ENCODE measurements at places on chromosomes 7 and 10.
A peak's percentile ranks its signal among the peaks of the same experiment; 100 is the strongest.

GRCh38 chr10:49652421-49653272 lies 26.8 kb upstream of the C10orf53 start:
- no peak for DNase-seq

- no peak for DNase-seq
These were observed 717.2 kb downstream of the TNS3 start for GRCh38 chr7:46864716-46865115.

GRCh38 chr10:51886438-51887068 lies 187.2 kb upstream of the CSTF2T start:
- DNase-seq, result no peak

GRCh38 chr10:109862738-109863137 lies 60.6 kb downstream of the XPNPEP1 start:
- no peak for DNase-seq

- DNase-seq, result no peak
These were observed 3.4 kb downstream of the SDHAF3 start for GRCh38 chr7:97120713-97121457.

DNA sequence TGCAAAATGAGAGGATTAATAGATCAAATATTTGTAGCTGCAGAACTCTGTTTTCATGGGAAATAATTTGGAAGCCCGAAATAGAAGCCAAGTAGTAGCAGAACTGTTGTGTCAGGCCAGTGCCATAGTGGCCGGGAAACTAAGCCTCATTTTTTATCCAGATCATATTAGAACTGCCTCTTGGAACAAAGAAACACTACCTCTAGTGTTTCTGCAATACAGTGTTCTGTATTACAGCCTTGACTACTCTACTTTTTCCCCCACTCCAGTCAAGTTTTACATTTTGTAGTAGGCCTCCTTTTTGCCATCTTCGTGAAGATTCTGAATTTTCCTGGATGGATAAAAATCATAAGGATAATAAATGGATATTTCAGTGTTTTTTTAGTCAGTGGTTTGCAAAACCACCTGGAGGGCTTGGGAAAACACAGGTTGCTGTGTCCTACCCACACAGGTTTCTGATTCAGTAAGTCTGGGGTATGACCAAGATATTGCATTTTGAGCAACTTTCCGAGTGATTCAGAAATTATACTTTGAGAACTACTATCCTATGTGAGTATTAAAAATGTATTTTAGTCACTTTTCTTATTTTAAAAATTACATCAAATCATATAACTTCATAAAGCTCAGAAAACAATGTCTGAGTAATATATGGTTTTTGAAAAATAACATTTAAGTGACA lies 326.2 kb upstream of the KAT6B start:
- DNase-seq, result no peak

GRCh38 chr10:122338609-122339441 lies 35.7 kb upstream of the PLEKHA1 start:
- no peak for DNase-seq

DNA sequence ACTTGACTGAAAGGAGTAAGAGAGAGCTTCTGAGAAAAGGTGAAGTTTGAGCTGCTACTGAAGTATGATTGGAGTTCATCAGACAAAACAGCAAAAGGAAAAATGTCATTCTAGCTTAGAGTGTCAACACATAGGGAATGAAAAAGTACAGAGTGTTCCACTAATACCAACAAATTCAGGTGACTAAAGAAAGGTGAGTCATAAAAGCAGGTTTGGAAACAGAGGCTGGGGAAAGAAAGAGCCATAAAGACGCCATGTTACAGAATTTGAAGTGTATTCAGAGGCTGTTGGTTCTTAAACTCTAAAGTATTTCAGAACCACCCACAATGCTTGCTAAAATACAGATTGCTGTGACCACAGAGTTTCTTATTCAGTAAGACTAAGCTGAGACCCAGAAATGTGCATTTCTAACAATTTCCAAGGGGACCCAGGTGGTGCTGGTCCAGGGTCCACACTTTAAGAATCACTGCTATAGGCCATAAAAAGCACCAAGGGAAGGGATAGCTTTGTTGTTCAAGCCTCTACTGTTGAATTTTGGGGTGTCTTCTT lies 143.1 kb downstream of the ELAPOR2 start:
- DNase-seq, result no peak

- no peak for DNase-seq
These were observed 271.3 kb downstream of the TYW1 start for GRCh38 chr7:67267914-67268313.

GRCh38 chr10:108358912-108359311 lies 1194.4 kb upstream of the SORCS1 start:
- peak; percentile 74 for DNase-seq

GRCh38 chr7:17495655-17496394 lies 197.4 kb downstream of the AHR start:
- no peak for DNase-seq

- no peak for DNase-seq
These were observed 3.2 kb downstream of the SPOCK2 start for GRCh38 chr10:72085166-72085565.

DNA sequence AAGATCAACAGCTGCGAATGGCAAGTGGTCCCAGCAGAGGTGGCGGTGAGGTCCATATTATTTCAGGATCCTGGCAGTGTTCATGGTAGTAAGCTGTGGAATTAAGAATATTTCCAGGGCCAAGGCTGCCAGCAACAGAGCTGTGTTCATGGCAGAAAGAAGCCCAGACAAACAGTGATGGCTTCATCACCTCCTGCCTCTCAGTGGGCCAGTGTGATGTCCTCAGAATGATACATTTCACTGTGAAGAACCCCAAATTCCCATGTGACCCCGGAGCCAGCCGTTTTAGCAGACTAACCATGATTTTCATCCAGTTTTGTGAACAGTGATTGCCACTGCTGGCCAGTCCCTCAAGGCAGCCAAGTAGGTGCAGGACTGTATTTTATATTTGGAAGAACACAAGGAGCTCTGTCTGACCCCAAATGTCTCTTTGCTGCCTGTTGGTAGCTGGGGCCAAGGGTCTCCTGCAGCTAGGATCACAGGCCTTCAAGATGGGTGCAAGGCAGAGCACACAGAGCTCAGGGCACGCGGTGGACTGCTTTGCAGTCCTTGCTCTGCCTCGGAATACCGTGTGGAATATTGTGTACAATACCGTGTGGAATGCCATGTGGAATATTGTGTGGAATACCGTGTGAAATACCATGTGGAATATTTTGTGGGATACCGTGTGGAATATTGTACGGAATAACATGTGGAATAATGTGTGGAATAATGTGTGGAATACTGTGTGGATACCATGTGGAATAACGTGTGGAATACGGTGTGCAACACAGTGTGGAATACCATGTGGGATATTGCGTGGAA lies 132.3 kb upstream of the CHST15 start:
- no peak for DNase-seq

- peak; percentile 17 for DNase-seq
These were observed 140.7 kb upstream of the CALCR start for GRCh38 chr7:93715234-93715633.

GRCh38 chr7:98130959-98131358 lies 24.3 kb downstream of the LMTK2 start:
- DNase-seq, result no peak

DNA sequence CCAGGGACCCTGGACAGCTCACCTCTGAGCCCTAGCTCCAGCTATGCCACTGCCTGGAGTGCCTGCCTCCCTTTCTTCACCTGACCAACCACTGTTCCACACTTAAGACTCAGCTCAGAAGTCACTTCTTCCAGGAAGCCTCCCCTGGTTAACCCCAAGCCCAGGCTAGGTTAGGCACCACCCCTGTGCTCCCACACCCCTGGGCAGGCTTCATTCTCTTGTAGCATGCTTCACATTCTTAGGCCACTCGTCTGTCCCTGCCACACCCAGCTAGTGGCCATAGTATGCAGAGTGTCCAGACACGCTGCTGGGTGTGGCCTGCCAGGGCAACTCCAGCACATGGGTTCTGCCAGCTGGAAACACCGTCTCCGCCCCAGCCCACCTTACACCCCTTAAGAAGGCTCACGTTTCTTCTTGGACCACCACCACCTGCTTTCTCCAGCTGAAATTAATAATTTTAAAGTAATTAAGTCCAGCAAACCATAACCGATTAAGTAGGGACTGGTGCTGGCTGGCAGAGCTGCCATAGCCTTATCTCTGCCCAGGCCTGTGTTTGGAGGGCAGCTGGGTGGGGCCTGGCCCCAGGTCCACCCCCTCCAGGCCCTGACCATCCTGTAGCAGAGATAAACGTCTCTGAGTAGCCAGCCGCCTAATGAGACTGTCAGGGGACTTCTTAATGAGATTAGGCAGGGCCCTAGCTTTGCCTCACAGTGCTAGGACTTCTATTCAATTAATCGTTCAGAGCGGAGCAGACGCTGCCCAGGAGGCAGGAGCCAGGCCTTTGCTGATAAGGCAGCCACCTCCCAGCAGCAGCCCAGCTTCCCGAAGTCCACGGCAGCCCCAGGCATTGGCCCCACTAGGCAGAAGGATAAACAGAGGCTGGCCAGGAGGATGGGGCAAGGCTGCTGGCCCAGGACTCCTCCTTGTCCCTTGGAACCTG lies 20.5 kb downstream of the GRID1 start:
- DNase-seq, result no peak

DNA sequence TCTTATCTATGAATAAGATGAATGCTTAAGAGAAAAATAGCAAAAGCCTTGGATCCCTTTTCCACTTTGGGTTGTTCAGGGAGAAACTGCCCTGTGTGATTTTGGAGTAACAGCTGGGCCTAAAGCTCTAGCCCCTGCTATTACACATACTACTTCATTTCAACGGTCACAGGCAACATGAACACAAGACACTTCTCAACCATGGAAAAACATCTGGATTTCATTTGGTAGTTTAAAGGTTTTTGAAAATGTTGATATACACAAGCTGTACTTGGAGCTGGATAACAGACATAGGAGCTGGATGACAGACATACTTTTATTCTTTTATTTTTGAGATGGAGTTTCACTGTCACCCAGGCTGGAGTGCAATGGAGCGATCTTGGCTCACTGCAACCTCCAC lies 2.7 kb upstream of the CHUK start:
- DNase-seq, result no peak

DNA sequence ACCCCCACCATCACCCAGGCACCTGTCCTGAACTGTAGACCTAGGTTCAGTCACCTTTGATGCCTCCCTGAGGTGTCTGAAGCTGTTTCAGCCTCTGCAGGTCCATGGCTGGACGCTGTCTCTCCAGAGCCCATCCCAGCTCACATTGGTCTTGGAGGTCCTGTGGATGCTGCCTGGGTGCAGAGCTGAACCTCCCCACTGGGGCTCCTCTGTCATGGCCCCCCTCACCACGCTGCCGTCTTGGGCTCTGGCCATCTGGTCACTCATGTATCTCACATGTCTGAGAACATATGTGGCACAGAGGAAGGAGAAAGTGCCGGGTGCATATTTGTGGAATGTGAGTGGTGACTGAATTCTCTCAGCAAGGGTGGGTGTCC lies 108.9 kb downstream of the NKX6-2 start:
- DNase-seq, result no peak

DNA sequence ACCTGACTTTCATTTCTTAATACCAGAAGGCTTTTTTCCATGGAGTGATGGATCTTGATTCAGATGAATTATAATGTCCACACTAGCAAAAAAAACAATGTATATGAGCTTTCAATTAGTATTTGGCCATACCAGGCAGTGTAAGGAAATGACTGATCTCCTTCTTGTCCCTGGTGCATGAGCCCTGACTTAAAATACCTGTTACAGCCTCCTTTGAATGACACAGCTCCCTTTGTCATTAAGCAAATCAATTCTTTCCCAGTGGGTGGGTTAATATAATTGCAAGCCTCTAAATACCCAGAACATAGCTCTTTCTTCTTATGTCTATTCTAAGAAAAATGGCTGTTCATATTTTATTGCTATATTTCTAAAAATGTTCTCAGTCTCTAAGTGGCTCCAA lies 164.7 kb downstream of the C1GALT1 start:
- DNase-seq, result no peak

DNA sequence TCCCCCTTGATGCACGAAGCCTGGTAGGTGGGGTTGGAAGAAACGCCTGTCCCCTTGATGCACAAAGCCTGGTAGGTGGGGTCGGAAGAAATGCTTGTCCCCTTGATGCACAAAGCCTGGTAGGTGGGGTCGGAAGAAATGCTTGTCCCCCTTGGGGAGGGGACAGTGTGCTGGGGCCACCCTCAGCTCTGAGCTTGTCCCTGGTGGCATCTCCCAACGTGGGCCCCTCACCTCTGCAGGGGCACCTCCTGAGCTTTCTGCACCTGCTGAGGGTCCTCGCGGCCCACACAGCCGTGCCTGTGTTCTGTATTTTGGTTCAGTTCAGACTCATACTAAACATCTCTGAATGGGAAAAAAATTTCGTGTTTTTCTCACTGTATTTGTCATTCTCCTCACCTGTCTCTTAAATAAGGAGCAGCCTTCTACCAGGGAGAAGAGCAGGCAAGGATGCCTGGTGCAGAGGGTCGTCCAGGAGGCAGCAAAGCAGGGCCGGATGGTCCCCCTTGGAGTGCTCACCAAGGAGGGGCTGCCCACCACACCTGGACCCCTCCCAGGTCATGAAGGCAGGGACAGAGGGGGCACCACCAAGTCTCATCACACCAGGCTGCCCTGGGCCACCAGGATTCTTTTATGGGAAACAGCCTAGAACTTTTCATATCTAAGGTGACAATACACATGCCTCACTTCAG lies 24.7 kb downstream of the VIPR2 start:
- DNase-seq, result no peak

DNA sequence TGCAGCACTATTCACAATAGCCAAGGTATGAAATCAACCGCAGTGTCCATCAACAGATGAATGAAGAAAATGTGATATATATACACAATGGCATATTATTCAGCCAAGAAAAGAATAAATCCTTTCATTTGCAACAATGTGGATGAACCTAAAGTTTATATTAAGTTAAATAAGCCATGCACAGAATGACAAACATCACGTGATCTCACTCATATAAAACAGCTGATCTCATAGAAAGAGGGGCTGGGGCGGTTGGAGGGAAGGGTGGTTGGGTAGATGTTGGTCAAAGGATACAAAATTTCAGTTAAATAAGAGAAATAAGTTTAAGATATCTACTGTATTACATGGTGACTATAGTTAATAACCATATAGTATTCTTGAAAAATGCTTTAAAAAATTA lies 502.1 kb downstream of the KCNMA1 start:
- DNase-seq, result no peak

GRCh38 chr7:46707973-46708372 lies 786.9 kb upstream of the IGFBP3 start:
- DNase-seq, result no peak

DNA sequence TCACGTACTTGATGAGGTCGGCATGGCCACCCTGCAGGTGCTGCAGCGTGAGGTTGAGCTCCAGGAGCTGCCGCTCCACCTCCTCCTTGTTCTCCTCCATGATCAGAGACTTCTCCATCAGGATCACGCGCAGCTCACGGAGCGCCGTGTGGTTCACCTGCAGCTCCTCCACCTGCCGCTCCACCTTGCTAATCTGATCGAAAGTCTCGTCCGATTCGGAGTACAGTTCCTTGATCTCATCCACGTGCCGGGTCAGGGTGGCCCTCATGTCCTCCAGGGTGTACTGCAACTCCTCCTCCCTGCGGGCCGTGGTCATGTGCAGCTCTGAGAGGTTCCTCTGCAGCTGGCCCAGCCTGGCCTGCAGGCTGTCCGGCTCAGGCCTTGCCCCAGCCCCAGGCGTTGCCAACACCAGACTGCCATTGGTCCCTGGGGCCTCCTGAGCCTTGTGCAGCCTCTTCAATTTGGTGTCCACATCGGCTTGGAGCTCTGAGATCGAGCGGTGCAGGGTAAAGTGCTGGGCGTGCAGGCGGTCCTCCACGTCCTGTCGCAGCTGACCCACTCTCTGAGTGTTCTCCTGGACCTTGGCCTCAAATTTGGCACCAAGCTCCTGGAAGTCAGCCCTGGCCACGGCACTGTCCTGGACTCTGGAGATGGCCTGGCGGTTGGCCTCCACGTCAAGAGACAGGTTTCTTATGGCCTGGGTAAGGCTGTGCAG lies 13.9 kb downstream of the MMRN2 start:
- no peak for DNase-seq
